NCI-H1417 treated with DMSO at 0.1 percent for 48 hours (cell line): ENCODE measurements at places on chromosomes 6 and 20.

DNA sequence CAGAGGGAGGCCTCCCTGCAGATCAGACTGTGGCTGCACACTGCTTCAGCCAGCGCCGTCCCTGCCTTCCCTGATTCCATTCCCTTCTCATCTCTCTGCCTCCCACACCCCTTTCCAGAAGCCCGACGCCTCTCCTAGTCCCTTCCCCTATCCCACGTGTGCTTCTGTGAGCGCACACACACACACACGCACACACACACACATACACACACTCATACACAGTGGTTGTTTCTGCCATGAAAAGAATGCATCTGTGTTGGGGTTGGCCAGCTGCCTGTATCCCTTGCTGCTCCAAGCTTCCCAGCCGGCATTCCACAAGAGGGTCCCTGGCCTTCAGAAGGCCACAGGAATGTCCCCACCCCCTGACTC, 51.7 kb downstream of the MOCS1 start:
- no peak for DNase-seq

- DNase-seq, result no peak
Measured at GRCh38 chr6:69913361-69913760, 47.0 kb downstream of the COL19A1 start.

GRCh38 chr6:142378138-142378875, 76.5 kb downstream of the ADGRG6 start:
- no peak for DNase-seq

DNA sequence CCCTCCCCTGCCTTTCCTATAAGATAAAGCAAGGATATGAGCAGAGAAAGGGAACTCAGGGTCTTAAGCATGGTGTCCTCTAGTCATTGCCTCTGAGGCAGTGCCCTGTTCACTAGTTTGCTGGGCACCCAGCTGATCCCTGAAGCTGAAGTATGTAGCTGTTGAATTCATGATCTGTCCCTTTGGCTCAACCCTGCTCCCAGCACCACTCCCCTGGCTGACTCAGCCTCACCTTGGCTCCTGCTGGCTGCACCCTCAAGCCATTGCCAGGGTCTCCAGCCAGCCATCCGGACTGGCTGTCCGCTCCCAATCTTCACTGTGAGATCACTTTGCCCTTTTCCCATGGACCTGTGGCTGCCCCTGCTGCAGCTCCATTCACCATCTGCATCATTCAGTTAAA, 25.9 kb upstream of the UST start:
- no peak for DNase-seq

DNA sequence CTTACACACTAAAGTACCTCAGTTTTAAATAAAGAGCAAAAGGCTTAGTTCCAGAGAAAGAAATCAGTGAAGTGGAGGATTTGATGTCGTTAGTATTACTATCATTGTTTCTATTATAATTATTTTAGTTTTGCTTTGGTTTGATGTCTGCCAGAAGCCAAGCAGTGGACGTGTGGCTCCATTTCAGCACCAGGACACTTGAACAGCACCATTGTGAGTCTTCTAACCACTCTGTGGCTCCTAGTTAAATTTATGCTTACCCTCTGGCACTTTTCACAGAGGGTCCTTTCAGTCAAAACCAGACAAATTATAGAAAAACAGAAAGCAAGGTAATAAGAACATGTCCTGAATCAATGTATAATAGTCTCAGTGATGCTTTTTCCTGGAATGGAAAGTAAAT, 3.4 kb downstream of the COL9A1 start:
- DNase-seq, result no peak

DNA sequence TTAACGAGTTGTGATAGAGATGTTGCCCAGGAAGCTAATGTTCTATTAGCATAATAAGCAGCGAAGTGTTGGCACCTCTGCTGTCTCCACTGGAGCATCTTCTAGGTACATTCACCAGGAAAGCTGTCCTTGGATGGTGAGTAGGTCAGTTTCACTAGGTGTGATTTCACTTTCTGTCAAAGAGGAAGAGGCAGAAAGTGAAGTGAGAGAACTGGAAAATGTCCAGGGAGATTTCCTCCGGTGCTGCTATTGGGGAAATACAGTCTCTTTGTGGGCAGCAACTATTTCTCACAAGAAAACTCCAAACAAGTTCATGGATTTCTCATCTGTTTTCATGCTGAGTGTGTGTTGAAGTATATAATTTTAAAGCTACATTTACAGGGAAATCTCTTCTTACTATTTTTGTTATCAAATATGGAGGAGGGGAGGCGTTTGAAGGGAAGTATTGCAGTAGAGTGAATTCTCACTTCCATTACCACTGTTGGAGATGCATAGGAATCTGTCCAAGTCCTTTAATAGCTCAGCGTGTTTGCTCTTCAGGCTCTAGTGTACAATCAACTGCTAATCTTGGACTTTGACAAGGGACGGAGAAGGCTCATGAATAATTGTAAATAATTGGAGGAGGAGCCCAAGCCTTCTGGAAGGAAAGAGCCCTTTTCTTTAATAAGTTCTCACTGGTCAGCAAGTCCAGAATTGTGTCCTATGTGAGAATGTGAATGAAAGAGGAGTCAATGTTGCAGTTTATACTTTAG, 16.1 kb upstream of the TSBP1 start:
- no peak for DNase-seq

DNA sequence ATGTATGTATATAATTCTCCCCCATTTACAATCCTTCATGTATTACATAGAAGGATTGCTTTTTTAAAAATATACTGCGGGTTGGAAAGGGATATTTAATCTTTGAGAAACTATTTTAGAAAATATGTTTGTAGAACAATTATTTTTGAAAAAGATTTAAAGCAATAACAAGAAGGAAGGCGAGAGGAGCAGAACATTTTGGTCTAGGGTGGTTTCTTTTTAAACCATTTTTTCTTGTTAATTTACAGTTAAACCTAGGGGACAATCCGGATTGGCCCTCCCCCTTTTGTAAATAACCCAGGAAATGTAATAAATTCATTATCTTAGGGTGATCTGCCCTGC, 3.6 kb downstream of the FOXC1 start:
- DNase-seq, result no peak
